ENCODE measurements at places on chromosomes 1 and 21.

GRCh38 chr1:85550784-85551516 lies 29.6 kb upstream of the CCN1 start:
- DNase-seq = no peak

- no peak for DNase-seq
Measured at GRCh38 chr1:21050031-21050430, 126.7 kb downstream of the EIF4G3 start.

DNA sequence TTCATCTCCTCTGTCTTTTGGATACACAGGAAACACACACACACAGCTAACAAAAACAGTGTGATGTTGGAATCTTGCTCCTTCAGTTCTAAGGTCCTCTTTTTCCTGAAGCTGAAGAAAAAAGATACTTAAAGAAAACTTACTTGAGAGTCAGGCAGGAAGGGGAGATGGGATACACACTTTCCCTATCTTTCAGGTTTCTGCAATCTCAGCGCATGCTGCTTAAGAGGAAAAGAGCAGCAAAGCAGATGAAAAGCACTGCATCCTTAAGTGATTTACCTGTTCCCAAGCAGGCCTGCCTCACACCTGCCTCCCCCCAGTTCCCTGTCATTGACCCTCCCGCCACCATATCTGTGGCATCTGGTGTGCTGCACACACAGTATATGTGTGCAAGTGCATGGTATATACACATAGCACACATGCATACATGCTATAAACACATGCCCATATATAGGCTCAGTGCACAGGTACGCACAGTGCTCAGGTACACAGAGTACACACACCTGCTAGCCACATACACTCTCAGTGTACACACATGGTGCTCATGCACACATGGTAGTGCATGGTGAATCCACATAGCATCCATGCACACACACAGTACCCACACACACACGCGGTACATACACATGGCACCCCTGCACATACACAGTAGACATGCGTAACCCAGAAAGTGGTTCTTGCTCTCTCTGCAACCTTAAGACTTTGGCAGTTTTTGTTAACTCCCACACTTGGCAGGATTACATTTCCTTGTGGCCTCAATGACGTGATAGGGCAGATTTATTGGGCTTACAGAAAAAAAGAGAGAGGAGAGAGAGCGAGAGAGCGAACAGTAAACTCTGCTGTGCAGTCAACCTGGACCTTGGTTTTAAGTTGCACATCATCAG lies 166.9 kb downstream of the TOMM20 start:
- DNase-seq = no peak

DNA sequence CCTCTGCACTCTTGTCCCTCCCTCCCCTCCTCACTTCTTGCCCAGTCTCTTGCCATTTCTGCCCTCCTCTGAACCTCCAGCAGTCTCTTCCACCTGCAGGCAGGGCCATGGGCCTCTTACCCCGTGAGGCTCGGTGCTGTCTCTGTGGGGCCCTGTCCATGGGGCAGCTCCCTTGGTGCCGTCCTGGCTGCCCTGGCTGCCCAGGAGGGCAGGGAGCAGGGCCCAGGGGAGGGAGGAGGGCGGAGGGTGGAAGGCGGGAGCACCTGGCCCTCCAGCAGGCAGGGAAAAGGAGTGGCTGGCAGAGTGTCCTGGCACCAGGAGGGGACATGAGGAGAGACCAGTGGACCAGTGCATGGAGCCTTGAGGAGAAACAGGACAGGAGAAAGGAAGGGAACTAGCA lies at the start of gene RORC:
RORC (minus strand) TSS at position 198 of the 400 bp plus-strand sequence; CDS start at position 160, 38 bp downstream.
- no peak for DNase-seq

DNA sequence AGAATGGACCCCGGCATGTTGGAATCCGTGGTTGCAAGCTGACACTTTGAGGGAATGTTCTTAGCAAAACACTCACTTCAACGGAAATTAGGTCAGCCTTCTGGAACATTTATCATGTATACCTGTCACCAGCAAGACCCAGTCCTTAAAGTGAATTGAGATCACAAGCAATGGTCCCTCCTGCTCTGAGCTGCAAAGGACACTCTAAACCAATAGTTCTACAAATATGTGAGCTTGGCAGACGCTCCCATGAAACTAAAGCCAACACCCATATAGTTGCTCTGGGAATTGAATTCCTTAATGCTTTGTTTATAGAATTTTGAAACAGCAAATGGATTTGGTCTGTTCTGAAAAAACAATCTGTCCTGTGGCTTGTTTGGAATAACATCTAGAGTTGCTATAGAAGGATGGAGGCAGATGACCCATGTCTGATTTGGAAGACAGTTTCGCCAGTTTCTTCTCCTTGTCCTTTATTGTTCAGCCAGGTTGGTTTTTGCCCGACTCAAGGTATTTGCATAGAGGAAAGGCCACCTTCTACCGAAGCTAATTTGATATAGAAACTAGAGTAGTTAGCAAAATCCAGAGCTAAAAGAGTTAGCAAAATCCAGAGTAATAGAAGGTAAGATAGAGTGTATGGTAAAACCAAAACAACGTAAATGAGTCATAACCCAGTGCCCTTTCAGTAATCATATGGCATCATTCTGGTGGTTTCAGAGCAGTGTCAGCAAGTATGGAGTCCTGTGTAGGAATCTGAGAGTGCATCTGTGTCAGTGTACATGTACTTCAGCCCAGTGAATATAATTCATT lies 236.2 kb downstream of the NFIA start:
- no peak for DNase-seq

All from aorta (tissue), 5 donors.